ENCODE measurements at places on chromosomes 2 and 18.

GRCh38 chr2:191625016-191625415 lies 52.9 kb upstream of the NABP1 start:
- DNase-seq: no peak

DNA sequence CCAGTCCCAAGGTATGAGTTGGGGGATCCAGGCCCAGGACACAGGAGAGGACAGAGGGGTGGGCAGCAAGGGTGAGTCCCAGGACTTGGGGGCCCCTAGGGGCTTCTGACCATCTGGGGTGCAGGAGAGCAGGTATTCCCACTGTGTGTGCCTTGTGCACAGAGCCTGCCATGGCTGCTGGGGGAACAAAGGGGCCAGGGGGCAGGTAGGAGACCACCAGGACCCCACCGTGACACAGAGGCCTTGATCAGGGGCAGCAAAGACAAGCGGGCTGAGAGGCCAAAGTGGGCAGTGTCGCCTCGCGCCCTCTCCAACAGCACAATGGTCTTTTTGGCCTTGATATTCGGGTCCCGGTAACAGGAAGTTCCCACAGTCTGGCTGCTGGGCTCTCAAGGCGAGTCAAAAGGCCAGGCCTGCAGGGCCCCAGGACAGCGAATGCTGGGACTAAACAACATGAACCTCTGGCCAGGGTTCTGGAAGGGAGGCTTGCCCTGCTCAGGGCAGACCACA lies 12.3 kb upstream of the GPR17 start:
- no peak for DNase-seq

DNA sequence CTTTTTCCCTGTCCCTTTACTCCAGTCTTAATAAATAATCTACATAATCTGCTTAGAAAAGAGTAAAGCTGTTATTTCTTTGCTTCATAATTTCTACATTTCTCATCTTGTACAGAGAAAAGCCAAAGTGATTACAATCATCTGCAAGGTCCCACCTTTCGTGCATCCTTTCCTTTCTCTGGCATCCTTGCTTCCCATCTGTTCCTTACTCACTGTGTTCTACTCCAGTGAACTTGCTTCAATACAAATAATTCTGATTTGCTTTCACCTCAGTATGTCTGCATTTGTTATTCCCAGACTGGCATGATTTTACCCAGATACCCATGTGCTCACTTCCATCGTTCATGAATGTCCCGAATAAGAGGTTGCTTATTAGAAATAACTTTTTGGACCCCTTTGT lies 99.4 kb upstream of the DSEL start:
- DNase-seq: no peak

- no peak for DNase-seq
Observed at GRCh38 chr2:219626540-219626939, 890 bp upstream of the SLC4A3 start.

DNA sequence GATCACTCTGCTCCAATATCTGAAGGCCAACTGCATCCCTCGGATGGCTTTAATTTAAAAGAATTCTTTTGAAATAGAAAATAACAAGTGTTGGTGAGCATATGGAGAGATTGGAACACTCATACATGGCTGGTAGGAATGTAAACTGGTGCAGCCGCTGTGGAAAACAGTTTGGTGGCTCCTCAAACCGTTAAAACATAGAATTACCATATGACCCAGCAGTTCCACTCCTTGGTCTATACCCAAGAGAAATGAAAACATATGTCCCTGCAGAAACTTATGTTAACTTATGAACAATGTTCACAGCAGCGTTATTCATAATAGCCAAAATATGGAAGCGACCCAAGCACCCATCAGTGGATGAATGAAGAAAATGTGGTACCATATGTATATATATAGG lies 60.1 kb downstream of the NPAS2 start:
- DNase-seq: no peak

DNA sequence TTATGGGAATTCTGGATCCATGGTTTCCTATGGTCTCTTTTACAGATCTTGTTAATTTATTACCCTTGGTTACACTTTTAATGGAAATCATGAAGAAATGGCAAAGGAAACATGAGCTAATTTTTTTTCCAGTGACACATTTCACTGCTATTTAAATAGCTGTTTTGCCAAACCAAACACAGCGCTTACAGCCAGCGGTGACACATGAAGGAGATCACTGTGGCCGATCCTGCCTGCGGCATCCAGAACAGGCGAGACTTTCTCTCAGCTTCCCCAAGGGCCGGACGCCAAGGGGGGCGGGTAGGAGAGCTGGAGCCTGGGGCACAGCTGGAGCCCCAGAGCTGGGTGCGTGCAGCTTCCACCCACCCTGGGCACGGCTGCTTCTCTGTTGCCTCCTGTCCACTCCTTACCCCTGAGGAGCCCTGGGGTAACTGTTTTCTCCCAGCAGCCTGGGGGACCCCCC lies 81.4 kb upstream of the PKDCC start:
- no peak for DNase-seq

- no peak for DNase-seq
Observed at GRCh38 chr18:54710074-54710899, 118.0 kb upstream of the RAB27B start.

- no peak for DNase-seq
Observed at GRCh38 chr2:48247206-48247605, 282.7 kb upstream of the STON1 start.

GRCh38 chr2:224816816-224817215 lies 100.7 kb upstream of the CCDC195 start:
- DNase-seq: no peak

DNA sequence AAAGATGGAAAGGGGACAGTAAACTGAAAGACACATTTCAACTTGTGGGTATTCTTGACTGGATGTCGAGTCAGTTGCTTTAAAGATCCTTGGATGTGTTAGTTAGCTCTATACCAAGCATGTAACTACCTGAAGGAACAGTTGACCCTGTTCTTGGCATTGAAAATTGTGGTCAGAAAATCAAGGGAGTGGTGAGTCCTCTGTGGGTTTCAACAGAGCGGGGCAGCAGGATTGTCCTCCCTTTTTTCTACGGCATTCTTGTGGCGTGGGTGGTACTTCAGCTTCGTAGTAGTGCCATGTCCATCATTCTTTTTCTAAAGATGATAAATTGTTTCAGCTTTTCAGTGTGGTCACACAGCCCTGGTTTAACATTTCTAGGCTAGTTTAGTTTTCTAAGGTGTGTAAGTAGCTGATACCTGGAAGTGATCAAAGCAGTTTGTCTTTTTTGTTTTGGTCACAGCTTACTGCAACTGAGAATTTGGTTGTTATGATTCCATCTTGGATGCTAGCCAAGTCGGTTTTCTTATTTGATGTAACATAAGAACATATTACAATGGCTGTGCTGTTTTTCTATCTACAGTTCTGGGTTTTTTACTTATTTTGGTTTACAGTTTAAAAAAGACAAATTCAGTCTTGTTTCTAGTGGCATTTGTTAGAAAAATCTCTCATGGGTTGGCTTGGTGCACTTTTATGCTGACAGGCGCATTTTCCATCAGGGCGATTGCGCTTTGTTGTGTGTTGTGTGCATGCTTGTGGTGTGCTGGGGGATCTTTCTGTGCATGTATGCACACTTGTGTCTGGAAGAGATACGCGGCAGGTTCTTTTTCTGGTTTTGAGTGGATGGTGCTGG lies 84.7 kb downstream of the ZNF407 start:
- no peak for DNase-seq

GRCh38 chr2:240412211-240412861 lies 23.1 kb upstream of the GPC1 start:
- DNase-seq: no peak

DNA sequence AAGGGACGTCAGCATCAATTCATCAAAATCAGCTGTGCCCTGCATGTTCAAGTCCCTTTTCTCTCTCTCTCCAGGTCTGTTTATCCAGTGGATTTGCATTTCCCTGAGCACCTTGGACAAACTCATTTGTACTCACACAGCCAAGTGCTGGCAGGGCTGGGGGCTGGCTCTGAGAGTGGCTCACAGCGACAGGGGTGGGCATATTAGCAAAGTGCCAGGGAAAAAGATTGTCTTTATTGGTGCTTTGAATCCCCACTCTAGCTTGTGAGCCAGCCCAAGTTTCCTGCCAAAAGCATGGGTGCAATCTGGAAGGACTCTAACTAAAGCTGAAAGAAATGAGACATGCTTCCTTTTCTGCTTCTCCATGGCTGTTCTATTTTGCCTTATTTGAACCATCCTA lies 56.6 kb downstream of the ACOXL start:
- DNase-seq: no peak

- no peak for DNase-seq
Observed at GRCh38 chr18:80172056-80172455, 63.0 kb downstream of the ADNP2 start.

GRCh38 chr2:13681936-13682335 lies 950.6 kb upstream of the LRATD1 start:
- no peak for DNase-seq

- DNase-seq: no peak
Observed at GRCh38 chr2:240449764-240450531, 14.5 kb downstream of the GPC1 start.

DNA sequence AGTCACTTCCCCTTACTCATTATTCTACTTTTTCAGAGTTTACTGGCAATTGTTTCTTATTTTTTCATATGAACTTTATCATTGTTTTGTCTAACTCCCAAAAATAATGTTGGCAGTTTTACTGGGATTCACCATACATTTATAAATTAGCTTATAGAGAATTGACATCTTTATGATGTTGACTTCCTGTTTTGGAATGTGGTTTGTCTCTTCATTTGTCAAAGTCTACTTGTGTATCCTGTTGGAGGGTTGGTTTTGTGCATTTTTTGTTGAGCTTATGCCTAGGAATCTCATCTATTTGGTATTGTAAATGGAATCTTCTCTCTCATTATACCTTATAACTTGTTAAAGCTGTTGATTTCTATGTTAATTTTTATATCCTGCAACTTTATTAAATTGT lies 16.4 kb downstream of the EPC2 start:
- DNase-seq: no peak

- DNase-seq: no peak
Observed at GRCh38 chr2:191783416-191783815, 63.5 kb downstream of the CAVIN2 start.

DNA sequence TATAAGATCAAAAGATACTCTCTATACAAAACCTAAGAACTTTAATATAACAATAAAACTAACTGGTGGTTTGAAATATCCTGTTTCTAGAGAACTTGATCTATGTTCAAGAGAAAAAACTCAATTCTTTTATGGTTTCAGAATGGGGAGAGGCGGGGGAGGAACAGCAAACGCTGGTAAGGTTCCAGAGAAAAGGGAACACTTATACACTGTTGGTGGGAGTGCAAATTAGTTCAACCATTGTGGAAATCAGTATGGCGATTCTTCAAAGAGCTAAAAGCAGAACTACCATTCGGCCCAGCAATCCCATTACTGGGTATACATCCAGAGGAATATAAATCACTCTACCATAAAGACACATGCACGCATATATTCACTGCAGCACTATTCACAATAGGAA lies 17.2 kb downstream of the FAM98A start:
- DNase-seq: no peak

GRCh38 chr2:224764565-224765236 lies 48.5 kb upstream of the CCDC195 start:
- DNase-seq: no peak

- DNase-seq: no peak
Observed at GRCh38 chr2:217429981-217430500, 570.2 kb upstream of the TNP1 start.

GRCh38 chr2:212142631-212143030 lies 396.0 kb downstream of the ERBB4 start:
- no peak for DNase-seq

GRCh38 chr2:231228223-231228622 lies 29.8 kb downstream of the ARMC9 start:
- DNase-seq: no peak
